Activated naive CD4-positive, alpha-beta T cell (primary cell): ENCODE measurements at places on chromosomes 4 and X.
A peak's percentile ranks its signal among the peaks of the same experiment; 100 is the strongest.

- no peak for DNase-seq
Observed at GRCh38 chr4:33725861-33726260, 2518.5 kb downstream of the ARAP2 start.

- DNase-seq = no peak
Observed at GRCh38 chr4:123568936-123569335, 172.3 kb downstream of the SPRY1 start.

DNA sequence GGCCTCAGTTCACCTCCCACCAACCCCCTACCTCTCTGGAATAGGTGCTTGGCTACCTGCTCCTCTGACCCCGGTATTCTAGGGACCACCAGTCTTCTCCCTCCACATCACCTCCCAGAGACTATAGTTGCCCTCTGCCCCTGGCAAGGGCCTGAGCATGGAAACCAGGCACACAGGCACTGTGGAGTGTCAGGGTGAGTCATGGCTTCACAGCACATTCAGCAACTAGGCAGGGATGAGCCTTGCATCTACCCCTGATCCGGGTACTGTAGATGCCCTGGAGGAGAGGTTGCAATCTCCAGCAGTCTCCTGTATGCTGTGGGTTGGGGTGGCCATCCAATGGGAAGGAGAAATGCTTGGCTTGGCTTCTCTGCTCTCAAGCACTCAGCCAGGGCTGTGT is 472.7 kb downstream of the IDS start:
- no peak for DNase-seq

- DNase-seq = no peak
Observed at GRCh38 chr4:78650106-78651024, 98.8 kb downstream of the ANXA3 start.

GRCh38 chr4:184028561-184029374 is 123.7 kb downstream of the STOX2 start:
- DNase-seq = peak; percentile 1

DNA sequence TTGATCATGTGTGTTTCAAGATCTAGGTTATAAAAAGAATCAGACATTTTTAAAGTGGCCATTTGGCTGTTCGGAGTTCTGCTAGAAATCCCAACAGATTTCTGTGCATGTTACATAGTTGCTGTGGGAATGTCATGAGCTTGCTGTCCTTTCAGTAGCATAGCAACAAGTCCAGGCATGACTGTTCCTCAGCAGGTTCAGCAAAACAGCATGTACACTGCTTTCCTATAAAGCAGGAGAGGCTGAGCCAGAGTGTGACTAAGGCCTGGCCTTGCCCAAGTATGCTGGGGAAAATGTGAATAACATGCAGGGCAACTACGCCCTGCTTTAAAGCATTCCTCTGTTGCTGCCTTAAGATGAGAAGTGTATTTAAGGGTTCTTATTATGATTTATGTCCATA is 217.1 kb upstream of the SMIM31 start:
- DNase-seq = no peak

DNA sequence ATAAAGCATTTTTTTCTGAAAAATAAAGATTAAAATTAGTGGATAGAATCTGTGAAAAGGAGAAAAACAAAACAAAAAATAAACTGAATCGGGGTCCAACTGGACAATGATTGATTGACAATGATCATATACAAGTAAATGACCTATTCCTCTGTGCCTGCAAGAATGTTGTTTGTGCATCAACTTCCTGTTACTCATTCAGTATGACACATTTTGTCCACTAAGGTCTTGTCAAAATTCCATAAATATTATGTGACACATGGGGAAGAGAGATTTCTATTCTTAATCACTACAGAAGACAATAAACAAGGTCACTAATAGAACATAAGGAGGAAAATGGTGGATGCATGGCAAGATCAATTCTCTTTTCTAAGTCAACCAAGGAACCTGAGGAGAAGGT is 54.9 kb downstream of the F8 start:
- no peak for DNase-seq
